ENCODE measurements at places on chromosomes 4 and X. TPM values are rescaled to one million over a fixed set of nuclear protein-coding genes. Genes with fewer than 3 reads are reported as not detected.

DNA sequence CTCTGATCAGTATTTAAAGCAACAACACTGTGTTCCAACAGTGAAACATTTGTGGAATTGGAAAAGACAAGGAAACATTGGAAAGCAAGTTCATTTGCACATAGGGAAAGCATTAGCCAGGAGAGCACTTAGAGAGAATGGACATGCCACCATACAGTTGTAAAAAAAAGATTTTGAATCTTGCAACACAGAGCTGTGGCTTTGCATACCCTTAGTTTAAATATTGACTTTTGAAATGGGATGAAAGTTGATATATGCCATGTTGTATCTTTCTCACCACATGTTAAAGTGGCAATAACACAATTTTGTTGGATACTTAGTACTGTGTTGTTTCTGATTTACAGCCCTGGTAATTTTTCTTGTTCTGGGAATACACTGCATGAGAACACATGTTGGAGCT is 208.1 kb downstream of the BMPR1B start:
- no peak for DNase-seq

- DNase-seq: no peak
Observed at GRCh38 chr4:78057135-78057599, at the start of gene FRAS1. Gene FRAS1, plus strand, starts transcription at chr4:78057323. Its CDS starts 687 bp downstream, at chr4:78058010.

DNA sequence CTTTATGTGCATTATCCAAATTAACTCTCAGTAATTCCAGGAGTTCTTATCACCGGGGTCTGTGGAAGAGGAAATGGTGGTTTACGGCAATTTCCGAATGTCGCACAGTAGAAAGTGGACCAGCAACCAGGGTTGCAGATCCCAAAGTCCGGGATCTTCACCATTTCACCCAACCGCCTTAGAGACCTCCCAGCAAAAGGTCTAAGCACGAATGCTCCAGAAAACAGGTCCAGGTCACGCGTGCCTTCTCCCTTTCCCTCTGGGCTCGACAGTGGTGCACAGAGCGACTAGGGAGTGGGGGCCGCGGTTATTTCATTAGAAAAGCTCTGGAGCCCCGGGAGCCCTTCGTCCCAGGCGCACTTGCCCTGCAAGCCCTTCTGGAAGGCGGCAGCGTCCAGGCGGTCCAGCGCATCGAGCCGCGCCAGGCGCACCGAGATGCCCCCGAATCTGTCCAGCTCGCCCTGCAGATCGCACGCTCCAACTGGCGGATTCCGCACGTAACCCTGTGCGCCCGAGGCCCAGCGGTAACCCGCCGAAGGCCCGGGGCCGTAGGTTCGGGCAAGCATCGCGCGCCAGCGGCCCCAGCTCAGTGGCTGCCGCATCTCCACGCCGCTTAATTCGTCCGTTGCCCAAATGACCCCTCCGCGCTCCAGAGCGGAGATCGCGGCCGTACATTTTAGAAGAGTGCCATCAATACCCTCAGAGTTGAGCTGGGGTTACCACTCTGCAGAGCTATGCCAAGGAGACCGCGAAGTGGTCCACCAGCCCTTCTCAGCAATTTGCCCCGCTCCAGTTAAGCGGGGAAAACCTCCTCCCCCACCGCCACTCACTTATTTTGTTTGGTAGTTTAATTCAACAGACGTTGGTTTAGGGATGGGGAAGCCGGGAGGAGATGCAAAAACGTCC is at the start of gene NUDT6:
TSS of gene NUDT6 (minus strand) at position 627 of the 906 bp plus-strand sequence. CDS start at position 602, 25 bp downstream.
- no peak for DNase-seq

DNA sequence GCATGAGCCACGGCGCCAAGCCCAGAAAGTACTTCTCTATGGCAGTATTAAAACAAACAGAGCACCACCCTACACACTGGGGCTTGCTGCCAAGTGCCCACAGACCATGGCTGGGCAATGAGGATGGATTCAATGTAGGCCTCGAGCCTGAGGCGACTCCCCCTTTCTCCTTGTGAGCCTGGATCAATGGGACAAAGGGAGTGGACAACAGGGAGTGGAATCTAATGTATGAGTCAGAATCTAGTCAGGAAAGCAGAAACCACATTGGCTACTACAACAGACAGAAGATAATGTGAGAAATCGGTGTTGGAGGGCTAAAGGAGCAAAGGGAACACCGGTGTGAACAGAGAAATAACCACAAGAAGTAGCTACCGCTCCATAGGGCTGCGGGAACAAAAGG is 37.7 kb upstream of the OCIAD2 start:
- DNase-seq: no peak

GRCh38 chr4:75637176-75637575 is 6.8 kb upstream of the CDKL2 start:
- no peak for DNase-seq

- DNase-seq: no peak
Observed at GRCh38 chr4:109675181-109675580, 28.1 kb downstream of the CASP6 start.

DNA sequence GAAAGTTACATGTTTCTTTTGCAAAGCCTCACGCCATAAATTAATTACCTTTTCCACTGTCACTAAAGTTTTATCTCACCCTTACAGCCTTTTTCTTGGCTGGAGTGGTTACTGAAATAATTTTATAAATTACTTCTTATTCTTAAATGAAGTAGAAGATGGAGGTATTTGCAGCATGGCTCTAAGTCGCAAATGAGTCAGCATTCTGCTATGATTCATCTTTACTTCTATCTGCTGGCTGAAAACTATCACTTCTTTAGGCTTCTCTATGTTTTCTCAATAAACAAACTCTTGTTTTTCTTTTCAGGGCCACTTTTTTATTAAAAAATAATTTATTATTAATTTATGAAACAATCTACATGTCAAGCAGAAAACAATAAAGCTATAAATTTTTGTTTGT is 210.2 kb upstream of the GYPA start:
- DNase-seq: no peak

GRCh38 chr4:74260036-74260435 is 48.2 kb upstream of the EPGN start:
- no peak for DNase-seq

DNA sequence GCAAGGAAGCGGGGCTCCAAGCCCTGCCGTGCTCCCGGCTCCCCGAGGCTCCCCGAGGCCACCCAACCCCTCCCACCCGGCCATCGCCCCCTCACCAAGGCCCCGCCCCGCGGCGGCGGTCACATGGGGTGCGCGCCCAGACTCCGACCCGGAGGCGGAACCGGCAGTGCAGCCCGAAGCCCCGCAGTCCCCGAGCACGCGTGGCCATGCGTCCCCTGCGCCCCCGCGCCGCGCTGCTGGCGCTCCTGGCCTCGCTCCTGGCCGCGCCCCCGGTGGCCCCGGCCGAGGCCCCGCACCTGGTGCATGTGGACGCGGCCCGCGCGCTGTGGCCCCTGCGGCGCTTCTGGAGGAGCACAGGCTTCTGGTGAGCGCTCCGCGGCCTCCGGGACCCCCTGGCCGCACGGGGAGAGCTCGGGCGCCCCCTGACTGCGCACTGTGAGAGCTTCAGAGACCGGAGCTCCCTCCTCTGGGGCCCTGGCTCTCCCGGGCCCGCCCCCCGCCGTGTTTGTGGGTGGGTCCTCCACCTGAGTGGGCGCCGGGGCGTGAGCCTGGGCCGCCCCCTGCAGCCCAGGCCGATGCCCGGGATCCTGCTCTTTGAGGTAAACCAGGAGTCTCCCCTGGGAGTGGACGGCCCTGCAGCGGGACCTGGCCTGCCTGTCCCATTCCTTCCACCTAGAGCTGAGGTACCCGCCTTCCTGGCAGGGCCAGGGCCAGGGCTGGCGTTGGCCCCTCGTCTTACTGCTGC is at the start of gene IDUA:
TSS of gene IDUA (plus strand) at position 166 of the 745 bp plus-strand sequence. CDS start at position 207, 41 bp downstream.
- DNase-seq: peak; percentile 36

GRCh38 chrX:129638917-129639316 is 15.8 kb downstream of the APLN start:
- no peak for DNase-seq

DNA sequence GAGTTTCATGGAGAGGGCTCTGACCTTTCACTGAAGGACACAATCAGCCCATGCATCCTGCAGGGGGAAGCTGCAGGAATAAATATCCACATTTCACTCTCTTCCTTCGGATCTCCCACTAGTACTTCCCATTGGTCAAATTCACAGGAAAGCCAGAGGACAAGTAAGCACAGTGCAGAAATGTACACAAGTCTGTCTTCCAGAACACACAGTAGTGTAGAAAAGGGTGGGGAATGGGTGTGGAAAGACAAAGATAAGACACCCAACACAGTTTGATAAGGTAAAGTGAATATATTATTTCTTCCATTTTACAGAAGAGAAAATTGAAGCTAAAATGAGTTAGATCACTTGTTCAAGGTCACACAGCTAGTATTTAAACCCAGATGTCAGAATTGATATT is 81.1 kb upstream of the PCDH19 start:
- no peak for DNase-seq

DNA sequence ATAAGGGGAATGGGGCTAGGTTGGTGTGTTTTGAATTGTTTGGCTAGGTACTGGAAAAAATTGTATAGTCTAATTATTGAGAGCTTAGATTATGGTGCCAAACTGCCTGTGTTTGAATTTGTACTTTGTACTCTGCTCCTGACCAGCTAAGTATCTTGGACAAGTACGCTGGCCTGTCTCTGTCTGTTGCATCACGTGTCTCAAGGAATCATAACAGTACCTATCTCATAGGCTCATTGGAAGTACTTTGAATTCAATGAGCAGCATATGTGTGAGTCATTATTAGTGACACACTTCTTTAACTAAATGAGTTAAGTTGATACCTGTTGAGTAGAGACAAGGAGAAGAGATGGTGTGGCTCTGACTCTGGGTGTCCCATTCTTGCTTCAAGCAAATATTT is 69.5 kb upstream of the MND1 start:
- no peak for DNase-seq

GRCh38 chrX:119155416-119156035 is 27.9 kb upstream of the KIAA1210 start:
- no peak for DNase-seq

- DNase-seq: no peak
Observed at GRCh38 chrX:20224814-20225487, 41.8 kb downstream of the RPS6KA3 start.

- no peak for DNase-seq
Observed at GRCh38 chr4:11698033-11698432, 269.3 kb upstream of the HS3ST1 start.

DNA sequence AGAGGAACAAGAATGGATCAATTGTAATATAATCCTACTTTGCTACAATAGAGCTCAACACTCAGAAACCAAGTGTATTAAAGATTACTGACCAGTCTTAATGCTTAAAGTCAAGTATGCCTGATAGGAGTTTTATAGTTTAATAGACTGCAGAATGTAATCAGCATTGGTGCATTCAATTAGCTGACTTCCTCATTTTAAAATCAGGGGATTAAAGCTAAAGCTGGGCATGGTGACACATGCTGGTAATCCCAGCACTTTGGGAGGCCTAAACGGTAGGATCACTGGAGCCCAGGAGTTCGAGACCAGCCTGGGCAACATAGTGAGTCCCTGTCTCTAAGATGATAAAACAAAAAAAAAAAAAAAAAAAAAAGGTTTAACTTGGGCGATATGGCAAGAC is 10.8 kb downstream of the HNRNPDL start:
- DNase-seq: no peak

DNA sequence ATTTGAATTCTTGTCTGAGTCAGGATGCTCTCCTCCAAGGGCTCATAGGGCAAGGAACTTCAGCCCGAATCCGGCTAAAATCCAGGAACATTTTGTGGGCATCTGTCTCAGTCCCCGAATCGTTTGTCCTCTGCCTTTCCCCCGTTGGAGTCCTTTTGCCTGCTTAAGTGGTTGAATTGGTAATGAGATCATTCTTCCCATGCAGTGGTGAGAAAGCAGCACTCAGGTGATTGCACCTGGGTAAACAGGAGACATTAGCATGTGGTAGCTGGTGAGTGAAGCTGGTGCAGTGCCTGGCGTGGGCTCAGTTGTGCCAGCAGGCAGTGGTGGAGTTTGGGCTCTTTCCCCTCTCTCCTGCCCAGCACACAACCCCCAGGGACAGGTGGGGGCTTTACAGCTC is 61.9 kb upstream of the MTM1 start:
- DNase-seq: no peak

- DNase-seq: no peak
Observed at GRCh38 chr4:82360298-82361177, 13.3 kb downstream of the HNRNPD start.

DNA sequence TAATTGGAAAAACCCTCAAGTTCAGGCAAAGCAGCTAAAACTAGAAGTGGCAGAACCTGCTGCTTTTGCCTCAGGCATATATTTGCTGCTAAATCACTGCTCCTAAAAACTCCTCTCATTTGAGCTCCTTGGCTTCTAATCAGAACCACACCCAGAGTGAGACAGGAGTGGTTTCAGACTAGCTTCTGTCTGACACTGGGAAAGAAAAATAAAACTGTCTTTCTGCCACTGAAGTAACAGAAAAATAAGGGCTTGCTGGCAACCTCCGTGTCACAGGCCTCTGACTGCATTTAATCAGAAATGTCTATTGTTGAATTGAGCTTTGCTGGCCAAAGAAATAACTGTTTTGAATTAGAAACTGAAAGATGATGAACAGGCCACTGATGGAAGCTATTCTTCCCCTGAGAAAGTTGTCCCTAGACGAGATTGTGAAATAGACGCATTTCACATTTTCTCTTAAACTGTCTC is 52.1 kb upstream of the RAP2C start:
- DNase-seq: no peak

DNA sequence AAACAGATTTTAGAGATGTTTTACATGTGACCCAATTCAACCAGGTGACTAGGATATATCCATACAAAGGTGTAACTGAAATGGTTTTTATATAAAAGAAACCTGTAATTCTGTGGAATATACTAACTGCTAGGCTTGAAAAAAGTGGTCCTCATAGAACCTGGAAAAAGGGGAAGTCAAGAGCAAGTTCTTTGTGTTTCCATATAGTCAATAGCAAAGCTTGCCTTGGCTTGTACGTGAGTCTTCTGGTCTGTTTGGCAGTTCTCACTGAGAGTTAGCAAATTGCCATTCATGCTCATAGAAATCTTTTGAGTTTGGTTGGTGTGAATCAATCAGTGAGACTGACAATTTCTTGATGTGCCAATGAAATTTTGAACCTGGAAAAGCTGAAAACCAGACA is 79.4 kb upstream of the SMIM10 start:
- no peak for DNase-seq

The ARHGEF9 gene
- 7.1 TPM for total RNA-seq

The MAGEA8 gene
- total RNA-seq: not detected

The DMD gene
- total RNA-seq: 4.0 TPM

The DCTD gene
- total RNA-seq: 79.5 TPM

The SLC38A5 gene
- total RNA-seq: 88.9 TPM

The GAGE12H gene
- total RNA-seq: not detected

The UGT8 gene
- not detected for total RNA-seq

All from pulmonary artery endothelial cell (primary cell).